ENCODE measurements at places on chromosomes 13 and 19.

- DNase-seq = no peak
Observed at GRCh38 chr13:29487466-29488454, 107.7 kb downstream of the SLC7A1 start.

DNA sequence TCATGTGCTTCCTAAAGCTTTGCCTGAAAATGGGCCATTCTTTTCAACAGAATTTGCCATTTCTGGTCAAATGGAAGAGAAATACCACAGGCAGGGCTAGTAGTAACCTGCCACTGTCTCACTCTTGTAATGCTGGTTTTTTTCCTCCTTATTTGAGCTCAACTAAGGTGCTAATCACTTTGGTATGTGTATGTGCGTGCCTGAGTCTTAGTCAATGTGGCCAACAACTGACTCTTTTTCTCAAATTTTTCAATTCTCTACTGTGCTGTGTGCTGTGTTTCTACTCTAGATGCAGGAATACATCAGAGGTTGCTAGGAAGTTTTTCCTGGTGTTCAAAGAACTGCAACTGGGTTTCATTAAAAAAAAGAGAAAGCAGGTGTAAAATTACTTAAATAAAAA, 870.2 kb downstream of the EFNB2 start:
- no peak for DNase-seq

- no peak for DNase-seq
Observed at GRCh38 chr19:13401388-13401787, 104.9 kb downstream of the CACNA1A start.

DNA sequence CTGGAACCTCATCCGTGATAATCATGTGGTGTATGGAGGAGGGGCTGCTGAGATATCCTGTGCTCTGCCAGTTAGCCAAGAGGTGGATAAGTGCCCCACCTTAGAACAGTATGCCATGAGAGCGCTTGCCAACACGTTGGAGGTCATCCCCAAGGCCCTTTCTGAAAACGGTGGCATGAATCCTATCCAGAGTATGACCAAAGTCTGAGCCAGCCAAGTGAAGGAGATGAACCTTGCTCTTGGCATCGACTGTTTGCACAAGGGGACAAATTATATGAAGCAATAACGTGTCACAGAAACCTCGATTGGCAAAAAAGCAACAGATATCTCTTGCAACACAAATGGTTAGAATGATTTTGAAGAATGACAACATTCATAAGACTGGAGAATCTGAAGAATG, 251.2 kb upstream of the OBI1 start:
- DNase-seq = no peak

DNA sequence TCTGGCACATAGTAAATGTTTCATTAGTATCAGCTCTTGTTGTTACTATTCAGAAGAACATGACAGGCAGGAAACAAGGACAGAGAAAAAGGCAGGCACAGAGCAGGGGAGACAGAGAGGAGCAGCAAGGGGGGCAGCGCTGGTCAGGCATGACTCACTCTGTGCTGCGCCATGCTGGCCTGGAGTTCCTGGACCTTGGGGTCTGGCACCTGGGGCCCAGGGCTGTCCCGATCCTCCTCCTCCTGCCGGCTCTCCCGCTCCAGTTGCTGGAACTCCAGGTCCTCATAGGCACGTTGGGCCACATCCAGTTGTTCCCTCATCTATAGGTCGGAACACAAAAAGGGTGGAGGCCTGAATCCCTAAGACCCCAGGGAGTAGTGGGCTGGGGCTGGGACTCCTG, 7.6 kb downstream of the PHLDB3 start:
- no peak for DNase-seq

DNA sequence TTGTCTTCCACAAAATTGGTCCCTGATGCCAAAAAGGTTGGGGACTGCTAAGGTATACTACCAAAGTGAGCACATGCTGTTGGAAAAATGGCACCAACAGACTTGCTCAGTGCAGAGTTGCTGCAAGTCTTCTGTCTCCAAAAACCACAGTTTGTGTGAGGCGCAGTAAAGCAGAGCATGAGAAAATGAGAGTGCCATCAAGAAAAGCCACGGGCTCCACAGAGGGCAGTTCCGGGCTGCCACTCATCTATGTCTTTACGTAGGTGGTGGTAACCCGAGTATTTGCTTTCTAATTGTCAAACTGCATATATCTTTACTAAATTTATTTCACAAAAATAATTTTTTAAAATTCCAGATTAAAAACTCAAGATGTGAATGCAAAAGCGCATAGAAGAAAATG, 123.8 kb downstream of the RNF17 start:
- DNase-seq = no peak

- DNase-seq = no peak
Observed at GRCh38 chr19:1746401-1747284, 6.7 kb upstream of the ONECUT3 start.

GRCh38 chr13:59680429-59681024, 483.2 kb downstream of the DIAPH3 start:
- DNase-seq = no peak

DNA sequence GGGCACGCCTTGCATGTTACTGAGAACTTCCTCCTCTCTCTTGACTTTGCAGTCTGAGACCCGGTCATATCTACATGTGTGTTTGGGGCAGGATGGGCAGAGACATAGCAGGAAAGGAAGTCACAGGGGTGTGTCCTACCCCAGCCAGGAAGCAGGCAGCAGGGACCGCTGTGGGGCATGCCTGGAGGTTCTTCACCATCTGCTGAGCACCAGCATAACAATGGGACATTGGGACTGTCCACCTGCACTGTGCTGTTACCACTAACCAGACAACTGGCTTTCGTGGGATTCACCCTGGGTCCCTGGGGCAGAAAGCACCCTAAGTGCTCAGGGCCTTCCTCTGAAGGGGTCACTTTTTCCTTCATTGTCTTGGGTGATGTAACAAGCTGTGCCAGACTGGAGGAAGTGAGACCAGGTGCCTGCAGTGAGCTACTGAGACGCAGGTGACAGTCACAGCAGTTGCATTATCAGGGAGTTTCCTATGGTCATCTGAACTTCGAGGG, 2.6 kb upstream of the HAUS5 start:
- DNase-seq = no peak

DNA sequence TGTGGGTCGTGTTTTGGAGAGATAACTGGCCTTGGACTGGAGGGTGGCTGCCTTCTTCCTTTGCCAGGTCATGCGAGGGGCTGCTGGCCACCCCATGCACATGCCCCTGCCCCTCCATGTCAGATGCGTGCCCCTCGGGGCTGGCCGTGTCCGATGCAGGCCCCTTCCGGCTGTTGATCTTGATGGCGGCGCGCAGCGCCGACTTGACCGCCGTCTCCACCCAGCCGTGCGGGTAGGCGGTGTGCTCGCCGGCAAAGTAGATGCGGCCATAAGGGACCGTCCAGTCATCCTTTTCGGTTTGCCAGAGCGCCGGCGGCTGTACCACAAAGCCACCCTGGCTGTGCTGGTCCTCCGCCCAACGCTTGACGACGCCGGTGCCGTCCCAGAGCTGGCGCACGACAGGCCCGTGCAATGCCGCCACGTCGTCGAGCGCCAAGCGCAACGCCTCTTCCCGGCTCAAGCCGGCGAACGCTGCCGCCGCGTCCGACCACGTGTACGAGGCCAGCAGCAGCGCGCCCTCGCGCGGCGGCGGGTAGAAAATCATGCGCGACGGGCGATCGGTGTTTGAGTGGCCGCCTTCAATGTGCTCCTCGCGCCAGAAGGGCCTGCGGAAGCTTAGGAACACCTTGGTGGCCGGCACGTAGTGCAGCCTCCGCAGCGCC, 6.9 kb downstream of the IL4I1 start:
- peak; percentile 47 for DNase-seq

GRCh38 chr19:23909222-23909621, 5.5 kb upstream of the ZNF726 start:
- DNase-seq = no peak

DNA sequence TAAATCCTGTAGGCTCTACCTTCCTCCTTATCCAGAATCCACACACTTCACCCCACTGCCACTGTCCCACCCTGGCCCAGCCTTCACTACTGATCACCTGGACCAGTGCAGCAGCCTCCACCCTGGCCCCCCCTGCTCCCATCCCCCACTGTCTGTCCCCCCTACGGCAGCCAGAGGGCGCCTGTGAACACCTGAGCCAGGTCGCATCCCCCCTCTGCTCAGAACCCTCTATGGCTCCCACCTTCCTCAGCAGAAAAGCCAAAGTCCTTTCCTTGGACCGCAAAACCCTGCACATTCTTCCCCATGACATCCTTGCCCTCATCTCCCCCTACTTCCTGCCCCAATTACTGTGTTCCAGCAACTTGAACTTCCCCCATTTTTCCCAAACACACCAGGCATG, 20.6 kb downstream of the ELAVL3 start:
- DNase-seq = no peak

- DNase-seq = no peak
Observed at GRCh38 chr19:3985643-3986259, 488 bp upstream of the EEF2 start.

DNA sequence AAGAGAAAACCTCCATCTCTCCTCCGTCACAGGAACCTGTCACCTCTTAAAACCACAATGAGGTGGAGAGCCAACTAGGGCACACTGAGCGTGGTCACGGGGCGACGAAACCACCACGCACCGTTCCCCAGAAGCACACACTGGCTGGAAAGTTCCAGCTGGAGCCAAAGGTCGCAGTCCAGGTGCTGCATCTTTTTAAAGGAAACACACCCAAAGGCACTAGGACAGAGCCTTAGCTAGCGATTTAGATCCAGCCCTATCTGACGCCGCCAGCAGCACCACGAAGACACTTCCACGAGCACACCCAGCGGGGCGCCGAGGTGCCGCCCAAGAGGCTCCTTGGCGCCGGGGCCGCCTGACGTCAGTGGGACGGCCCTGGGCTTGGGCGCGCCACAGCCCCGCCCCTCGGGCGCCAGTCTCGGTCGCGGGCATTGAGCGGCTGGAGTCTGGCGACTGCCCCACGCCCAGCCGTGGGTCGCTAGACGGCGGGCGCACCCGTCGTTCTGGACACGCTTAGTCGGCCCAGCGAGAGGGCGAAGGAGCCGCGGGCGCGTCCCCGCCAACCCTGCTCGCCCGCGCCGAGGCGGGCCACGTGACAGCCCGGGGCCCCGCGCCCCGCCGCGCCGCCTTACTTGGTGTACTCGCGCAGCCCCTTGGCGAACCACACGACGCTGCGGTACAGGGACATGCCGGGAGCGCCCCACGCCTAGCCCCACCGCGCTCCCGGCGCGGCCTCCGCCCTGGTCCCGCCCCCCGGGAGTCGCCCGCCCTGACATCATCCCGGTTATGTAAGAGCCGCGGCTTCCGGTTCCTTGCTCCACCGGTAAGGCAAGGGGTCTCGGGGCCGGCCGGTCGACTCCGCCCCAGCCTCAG, at the start of gene DHRS12:
Gene DHRS12, minus strand, starts transcription at position 742 of the 873 bp plus-strand sequence. CDS start 4,504 bp downstream, outside the sequence.
- peak; percentile 75 for DNase-seq

DNA sequence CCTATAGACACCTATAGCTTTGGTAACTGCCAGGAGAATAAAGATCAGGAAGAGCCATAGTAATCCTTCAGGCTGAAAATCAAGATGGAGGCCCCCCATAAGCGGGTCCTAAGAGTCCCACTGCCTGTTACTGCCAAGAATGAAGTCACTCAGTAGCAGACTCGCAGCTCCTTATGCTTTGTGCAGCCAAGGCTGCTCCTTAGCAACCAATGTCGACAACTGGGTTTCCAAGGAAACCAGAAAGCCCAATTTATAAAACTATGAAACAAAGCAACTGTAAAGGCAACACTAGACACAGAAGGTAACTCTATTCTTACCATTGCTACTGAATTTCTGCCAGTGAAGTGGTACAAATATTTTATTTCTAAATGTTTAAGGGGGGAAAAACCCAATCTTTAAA, 56.5 kb downstream of the DCLK1 start:
- no peak for DNase-seq

DNA sequence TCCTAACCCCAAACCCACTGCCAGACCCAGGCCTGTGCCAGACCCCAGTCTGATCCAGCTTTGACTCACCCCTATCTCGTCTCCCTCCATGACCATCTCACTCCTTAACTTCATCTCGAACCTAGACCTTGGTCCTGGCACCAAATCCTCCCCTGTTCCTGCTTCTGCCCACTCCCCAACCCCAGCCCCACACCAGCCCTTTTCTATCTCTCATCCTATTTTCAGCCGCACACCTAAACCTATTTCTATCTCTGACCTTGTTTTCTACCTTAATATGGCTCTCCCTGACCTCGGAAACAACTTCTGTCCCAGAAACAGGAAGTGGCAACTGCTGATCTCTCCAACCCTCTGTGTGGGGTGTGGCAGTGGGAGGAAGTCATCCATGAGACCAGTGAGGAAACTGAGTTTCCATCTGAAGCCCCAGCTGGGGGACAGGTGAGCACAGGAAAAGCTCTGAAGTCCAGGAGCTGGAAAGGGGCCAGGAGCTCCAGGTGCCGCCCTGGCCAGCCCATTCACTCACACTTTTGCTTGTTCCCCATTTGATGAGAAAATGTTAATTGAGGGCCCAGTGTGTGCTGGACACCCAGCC, 13.7 kb downstream of the PTH2 start:
- no peak for DNase-seq

DNA sequence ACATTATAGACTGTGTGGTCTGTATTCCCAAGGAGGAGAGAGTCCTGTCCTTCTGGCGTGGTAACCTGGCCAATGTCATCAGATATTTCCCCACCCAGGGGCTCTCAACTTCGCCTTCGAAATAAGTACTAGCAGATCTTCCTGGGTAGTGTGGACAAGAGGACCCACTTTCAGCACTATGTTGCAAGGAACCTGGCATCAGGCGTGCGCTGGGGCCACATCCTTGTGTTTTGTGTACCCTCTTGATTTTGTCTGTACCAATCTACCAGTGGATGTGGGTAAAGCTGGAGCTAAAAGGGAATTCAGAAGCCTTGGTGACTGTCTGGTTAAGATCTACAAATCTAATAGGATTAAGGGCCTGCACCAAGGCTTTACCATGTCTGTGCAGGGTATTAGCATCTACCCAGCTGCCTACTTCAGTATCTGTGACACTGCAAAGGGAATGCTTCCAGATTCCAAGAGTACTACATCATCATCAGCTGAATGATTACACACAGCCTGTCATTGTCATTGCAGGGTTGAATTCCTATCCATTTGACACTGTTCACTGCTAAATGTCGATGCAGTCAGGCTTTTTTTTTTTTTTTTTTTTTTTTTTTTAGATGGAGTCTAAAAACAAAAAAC, 148.0 kb downstream of the PRR20E start:
- DNase-seq = no peak

DNA sequence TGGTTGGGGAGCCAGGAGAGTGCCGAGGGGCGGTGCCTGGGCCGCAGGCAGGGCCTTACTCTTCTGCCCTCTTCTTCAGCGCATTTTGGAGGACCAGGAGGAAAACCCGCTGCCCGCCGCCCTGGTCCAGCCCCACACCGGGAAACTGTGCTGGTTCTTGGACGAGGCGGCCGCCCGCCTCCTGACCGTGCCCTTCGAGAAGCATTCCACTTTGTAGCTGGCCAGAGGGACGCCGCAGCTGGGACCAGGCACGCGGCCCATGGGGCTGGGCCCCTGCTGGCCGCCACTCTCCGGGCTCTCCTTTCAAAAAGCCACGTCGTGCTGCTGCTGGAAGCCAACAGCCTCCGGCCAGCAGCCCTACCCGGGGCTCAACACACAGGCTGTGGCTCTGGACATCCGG, 9.4 kb downstream of the PGLS start:
- no peak for DNase-seq
